Stimulated activated CD8-positive, alpha-beta memory T cell treated with anti-CD3 and anti-CD28 coated beads, Interleukin-15, amount 100 ng/mL, for 24 hours (primary cell): ENCODE measurements at places on chromosomes 12 and 14.

DNA sequence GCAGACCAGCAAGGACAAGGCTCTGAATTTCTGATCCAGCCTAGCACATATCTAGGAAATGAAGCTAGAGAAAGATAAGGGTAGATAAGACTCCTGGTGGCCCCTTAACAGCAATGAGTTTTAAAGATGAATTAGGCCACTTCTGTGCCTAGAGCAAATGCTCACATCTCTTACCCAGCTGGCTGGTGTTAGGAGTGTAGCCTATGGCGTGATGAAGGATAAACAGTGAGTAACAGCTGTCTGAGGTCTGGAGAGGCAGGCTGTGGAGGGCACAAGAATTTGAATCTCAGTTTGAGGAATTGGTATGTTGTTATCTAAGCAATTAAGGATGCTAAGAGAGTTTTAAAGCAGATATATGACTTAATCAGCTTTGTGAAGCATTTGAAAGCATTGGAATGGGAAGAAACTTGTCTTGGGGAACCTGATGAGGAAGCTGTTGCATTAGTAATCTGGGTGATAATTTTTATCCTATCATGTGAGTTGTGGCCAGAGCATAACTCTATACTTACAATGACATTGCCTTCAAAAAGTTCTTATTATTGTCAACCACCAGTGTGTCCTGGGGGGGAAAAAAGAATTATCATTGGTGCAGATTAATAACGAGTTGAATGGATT lies 161.8 kb downstream of the SRGAP1 start:
- no peak for DNase-seq

- DNase-seq: no peak
These were observed 10.3 kb downstream of the KRT75 start for GRCh38 chr12:52423661-52424500.

- no peak for DNase-seq
These were observed 8.7 kb downstream of the SYNE3 start for GRCh38 chr14:95507701-95508103.

DNA sequence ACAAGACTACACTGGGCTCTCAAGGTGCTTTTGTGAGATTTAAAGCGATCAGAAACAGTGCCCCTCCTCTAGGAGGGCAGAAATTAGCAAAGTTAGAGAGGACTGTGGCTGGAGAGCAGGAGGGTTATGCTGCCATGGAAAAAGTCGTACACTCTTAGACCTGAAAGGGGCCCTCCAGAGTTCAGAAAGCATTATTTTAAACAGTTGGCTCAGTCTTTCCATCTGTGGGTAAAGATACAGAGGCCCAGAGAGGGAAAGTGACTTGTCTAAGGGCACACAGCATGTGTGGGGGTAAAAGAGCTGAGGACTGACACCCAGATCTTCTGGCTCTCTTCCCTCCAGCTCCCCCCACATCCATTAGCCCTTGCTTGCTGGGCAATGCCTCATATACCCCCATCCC lies 47.1 kb downstream of the FOXN4 start:
- no peak for DNase-seq

- no peak for DNase-seq
These were observed 14.5 kb downstream of the SCNN1A start for GRCh38 chr12:6360578-6361490.

- no peak for DNase-seq
These were observed 217.3 kb upstream of the EEA1 start for GRCh38 chr12:93146263-93146939.

DNA sequence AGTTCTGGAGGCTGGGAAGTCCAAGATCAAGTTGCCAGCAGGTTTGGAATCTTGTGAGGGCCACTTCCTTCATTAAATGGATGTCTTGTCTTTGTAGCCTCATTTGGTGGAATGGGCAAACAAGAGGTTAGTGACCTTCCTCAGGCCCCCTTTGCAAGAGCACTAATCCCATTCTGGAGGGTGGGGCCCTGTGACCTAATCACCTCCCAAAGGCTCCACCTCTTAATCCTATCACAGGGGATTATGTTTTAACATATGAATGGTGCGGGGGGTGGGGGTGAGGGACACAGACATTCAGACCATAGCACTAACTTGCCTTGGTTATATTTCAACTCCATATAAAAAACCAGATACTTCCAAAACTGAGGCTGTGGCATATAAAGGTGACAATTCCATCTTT lies 59.9 kb upstream of the PPP4R3A start:
- DNase-seq: no peak

DNA sequence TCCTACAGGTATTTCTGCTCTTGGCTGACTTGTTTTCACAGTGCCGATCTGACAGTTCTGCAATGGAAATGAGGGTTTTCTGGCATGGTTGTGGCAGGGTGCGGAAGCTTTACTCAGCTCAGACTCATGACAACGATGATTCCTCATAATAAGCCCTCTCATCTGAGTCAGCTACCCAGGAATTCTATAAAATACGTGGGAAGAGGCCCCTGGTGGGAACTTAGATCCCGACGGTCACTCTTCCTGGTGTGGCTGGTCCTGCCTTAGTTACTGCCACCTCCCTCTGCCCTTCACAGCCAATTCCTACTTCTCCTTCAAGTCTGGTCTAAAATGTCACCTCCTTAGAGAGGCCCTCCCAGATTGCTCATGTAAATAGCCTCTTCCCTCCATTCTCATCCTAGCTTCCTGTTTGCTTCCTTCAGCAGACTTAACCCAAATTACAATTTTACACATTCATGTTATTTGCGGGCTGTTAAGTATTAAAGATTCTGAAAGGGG lies 104.2 kb upstream of the MAP1LC3B2 start:
- no peak for DNase-seq

GRCh38 chr12:116520801-116521471 lies 38.2 kb upstream of the MAP1LC3B2 start:
- no peak for DNase-seq

DNA sequence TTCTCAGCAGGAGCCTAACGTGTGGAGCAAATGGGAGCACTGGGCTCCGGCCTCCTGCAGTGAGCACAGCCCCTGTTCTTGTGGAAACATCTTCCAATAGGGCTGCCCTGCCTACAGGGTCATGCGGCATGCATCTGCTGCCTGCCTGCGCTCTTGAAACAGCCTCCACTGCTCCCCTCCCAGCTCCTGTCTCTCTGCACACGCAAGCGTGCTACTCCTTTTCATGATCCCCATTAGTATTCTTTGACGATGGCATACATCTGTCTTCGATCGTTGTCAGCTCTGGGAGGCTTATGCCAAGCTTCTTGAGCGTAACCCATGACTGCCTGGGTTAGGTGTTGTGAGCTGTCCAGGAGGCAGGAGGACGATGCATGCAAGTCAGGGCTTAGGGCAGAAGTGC lies 23.1 kb downstream of the NTF3 start:
- no peak for DNase-seq

- no peak for DNase-seq
These were observed 9.6 kb downstream of the PRKAG1 start for GRCh38 chr12:49008943-49009342.

DNA sequence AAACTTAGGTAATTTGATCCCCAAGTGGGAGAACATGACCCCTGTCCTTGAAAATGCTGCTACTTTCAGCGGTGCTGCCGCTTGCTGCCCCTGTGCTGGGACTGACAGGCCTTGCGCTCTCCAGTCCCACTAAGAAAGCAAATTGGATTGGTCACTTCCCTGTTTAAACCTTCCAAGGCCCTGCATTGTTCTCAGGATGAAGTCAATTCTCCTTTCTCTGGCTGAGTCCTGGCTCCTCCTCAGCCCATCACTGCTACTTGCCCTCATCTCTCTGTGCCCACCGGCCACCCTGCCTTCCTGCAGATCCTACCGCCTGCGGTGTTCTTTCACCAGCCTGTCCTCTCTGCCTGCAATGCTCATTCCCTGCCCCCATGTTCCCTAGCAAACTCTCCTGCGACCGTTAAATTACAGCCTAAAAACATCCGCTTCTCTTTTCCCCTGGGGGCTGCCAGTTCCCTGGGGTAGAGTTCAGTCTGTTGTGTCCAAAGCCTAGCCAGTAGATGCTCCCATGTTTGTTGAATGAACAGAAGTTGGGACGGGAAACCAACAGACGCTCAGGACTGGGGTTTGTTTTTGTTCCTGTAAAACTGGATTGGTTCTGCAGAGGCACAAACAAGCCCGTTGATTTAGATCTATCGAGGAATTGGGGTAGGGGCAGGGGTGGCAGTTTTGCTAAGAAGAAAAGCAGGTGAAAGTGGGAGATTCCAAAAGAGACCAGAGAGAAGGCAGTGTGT lies 127.3 kb upstream of the HIF1A start:
- no peak for DNase-seq

DNA sequence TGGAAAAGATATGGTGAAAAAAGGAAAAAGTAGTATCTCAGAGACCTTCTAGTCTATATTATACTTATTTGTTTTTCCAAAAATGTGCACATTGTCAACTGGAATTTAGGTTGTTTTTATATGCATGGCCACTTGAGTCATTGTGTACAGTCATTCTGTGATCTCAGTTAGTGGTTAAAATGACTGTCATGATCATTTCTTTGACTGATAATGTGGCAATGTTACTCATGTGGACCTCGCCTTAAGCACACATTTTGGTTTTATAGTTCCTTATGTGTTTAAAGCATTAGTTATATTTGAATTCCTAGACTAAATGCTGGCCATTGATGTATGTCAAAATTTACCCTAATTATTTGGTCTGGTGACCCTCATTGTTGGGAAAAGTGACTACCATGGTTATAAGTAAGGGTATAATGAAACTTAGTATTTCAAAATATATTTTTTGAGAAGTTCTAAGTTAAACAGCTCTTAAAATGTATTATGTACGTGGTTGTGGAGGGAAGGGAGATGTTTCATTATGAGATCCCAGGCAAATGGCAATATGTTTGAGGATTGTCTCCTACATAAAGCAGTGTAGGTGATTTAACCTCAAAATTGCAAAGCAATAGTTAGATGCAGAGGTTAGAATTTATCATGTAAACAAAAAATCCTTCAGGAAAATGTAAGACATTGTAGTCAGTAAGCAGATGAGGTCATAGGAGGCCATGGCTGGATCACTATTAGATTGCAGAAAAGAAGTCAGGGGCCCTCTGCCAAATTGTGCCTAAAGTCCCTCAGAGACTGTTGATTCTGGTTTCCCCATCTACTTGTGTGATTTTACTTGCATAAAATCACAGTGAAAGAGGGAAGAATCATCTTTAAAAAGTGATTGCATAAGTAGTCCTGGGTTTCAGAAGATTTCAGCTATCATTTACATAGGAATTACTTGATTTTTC lies 17.5 kb downstream of the PNMA1 start:
- DNase-seq: no peak

DNA sequence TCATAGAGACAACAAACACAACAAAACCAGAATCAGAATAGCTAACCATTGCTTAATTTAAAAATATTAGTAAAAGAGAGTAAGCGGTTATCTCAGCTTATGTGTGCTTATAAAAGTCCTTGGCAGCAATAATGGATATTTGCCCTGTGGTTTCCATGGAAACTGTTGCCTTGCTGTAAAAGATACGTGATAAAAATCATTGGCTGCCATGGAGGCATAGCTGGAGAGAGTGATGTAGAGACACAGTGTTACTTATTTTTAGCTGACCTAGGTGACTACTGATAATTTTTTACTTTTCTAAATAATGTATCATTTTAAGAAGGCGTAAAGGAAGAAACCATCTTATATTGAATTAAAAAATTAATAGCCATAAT lies 92.9 kb downstream of the ERC1 start:
- DNase-seq: no peak

DNA sequence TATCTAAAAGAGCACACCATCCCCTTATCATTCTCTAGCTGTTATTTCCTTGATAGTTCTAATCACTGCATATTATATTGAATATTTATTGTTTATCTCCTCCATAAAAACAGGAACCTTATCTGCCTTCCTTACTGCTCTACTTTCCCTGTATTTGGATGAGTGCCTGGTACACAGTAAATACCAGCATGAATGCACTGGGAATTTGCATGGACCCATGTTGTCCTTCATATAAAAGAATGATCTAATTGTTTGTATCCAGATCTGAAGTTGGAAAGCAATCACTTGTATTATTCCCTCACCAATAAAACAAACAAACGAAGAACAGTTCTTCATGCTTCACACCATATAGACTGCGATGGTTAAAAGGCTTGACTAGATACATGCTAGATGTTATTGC lies 15.3 kb upstream of the CNOT2 start:
- no peak for DNase-seq

- DNase-seq: no peak
These were observed 3.3 kb downstream of the PXN start for GRCh38 chr12:120261951-120262851.

GRCh38 chr12:55738123-55739024 lies 4.5 kb upstream of the GDF11 start:
- DNase-seq: no peak

- DNase-seq: no peak
These were observed 36.7 kb upstream of the C14orf132 start for GRCh38 chr14:96002498-96002884.

GRCh38 chr14:53151523-53152183 lies 1.5 kb downstream of the DDHD1 start:
- DNase-seq: peak; percentile 9

GRCh38 chr14:55702511-55702910 lies 122.5 kb downstream of the KTN1 start:
- no peak for DNase-seq

DNA sequence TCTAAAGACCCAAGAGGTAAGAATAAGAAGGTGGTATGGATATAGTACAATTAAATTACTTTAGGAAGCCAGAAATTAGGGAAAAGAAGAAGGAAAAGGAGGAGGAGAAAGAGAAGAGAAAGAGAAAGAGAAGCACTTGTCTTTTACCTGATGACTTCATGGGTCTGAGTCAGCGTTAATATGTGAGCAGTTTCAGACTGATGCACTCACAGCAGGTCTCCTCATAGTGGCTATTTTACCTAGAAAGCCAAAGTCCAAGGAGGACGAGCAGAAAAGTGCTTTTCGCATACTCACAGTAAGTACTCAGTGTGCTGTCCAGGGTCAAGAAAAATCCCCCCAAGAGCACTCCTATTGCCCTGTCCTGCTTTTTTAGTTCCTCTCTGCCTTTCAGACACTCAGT lies 222.1 kb downstream of the C12orf42 start:
- DNase-seq: no peak

GRCh38 chr12:30286345-30286926 lies 409.2 kb downstream of the IPO8 start:
- no peak for DNase-seq

- DNase-seq: no peak
These were observed 182.5 kb downstream of the VRK1 start for GRCh38 chr14:96979611-96980074.

- no peak for DNase-seq
These were observed 327.7 kb downstream of the LRIG3 start for GRCh38 chr12:58592475-58593207.

DNA sequence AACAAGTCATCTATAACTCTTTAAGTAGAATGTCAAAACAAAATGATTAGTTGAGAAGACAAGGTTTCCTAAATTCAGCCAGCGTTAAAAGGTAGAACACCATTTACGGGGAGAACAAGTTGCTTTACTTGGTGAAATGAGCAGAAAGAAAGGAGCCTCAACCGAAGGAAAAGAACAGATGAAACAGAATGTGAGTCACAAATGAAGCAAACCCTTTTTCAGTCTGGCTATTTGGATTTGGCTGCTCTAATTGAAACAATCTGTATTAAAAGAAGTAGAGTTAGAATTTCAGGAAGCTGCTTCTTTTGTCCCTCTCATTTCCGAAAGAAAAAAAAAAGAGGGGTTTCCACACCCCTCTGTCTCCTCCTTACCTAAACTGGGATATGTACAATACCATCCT lies 34.6 kb downstream of the CEP128 start:
- no peak for DNase-seq

- no peak for DNase-seq
These were observed at the start of gene TMEM30B for GRCh38 chr14:61281186-61281947. TSS of gene TMEM30B (minus strand) at chr14:61281338. CDS start at chr14:61281147, 191 bp downstream.
